ENCODE measurements at places on chromosomes 16 and 17.
A peak's percentile ranks its signal among the peaks of the same experiment; 100 is the strongest.

GRCh38 chr17:34368196-34368945, 5.3 kb upstream of the CCL1 start:
- ATAC-seq, result no peak

- ATAC-seq, result peak; percentile 60
Observed at GRCh38 chr17:44338702-44339101, 6.4 kb upstream of the GRN start.

DNA sequence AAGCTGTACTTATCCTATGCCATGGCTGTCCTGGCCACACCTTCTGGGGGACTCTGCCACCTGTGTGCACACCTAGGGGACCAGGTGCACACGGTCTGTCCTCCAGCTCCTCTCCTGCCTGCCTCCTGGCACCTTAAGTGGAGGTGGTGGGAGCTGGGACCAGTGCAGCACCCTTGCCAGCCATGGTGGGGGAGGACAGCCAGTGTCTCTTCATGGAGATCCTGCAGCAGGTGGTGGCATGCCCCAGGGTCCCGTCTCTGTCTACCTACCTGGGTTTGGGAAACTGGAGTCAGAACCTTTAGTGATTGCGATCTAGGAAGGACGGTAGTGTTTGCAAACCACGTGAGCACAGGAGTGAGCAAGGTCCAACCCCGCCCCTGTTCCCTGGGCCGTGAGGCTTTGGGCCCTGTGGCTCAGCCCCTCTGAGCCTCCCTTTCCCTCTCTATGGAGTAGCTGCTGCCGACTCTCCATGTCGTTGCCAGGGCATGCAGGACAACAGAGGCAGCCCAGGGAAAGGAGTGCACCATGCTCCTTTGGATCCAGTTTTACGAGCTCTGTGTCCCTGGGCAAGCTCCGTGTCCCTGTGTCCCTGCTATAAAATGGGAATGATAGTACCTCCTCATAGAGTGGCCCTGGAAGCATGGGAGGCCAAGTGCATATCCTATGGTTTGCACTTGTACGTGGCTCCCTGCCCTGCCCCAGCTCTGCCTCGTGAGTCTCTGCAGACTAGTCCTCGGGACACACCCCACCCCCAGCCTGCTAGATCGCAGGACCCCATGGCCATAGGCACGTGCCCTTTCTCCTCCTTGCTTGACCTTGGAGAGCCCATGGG, 7.1 kb downstream of the ADGRG1 start:
- ATAC-seq, result no peak

DNA sequence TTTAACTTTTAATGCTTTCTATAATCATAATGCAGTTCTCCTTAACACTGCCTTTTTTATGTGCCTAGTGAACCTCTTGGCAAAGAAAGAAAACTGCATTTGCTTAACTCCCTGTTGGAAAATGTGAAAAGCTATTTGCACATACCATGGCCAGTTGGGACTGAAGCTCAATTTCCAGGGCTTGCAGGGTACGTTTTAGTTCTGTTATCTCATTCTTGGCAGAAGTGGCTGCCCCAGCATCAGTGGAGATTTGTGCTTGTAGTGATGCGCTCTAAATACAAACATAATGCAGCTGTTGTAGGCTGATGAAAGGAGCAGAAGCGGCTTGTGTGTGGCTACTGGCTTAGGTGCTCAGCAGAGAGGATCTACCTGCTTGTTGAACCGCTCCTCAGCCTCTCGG, 3.7 kb downstream of the KRT24 start:
- ATAC-seq, result no peak

DNA sequence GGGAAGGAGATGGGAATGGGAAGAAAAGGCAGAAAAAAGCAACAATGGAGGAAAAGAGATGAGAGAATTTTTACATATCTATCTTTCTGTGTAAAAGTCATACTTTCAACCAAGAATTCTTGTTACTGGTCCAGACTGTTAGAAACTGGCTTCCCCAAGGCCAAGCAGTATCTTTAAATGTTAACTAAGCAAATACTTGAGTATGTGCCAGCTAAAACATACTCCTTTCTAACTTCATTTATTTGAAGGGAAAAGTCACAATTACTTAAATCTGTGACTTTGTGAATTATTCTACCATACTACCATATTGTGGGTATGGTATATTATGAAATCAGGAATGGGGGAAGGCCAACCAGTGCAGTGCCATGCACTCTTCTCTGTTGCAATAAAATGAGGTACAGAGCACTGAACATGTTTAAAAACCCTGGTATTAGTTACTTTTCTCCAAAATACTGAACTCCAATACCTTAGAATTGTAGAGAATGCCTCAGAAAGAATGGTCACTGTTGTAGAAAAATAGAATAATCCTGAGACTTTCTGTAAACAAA, 92.3 kb upstream of the C17orf78 start:
- ATAC-seq, result no peak

DNA sequence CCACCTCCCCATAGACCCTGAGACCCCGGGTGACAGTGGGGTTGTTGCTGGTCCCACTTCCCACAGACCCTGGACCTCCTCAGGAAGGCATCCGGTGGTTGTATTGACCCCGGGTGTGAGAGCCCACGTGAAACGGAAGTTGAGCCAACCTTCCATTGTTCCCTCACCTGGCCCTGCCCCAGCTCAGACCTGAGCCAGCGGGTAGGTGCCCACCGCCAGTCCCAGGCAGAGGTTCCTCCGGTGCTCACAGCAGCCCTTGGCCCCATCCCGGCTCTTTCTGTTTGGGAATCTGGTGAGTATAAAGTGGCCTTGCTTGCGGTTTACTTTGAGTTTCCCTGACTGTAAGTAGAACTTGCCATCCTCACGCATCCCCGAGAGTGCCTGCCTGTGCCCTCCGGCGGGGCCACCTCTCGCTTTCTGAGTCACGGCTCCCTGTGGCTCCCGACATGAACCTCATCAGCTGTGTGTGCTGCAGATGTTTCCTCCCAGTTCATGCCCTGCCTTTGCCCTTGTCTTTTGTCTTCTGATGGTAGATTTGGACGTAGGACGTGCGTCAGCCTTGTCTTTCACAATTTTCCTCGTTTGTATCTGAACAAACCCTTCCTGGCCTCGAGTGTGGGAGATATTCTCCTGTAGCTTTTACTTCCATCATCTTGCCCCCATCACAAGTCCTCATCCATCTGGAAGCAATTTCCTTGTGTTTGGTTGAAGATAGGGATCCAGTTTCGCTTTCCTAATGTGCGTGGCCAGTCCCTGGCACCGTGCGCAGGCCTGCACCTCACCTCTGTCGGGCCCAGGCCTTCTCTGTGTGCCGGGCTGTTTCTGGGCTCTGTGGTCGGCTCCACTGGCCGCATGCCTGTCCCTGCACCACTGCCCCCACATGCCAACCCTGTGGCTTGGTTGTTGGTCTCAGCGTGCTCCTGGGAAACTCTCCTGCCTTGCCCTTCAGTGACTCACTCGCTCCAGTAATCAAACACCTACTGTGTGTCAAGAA, 76.0 kb downstream of the METRNL start:
- no peak for ATAC-seq

- ATAC-seq, result no peak
Observed at GRCh38 chr17:57993471-57994365, 5.7 kb upstream of the VEZF1 start.

DNA sequence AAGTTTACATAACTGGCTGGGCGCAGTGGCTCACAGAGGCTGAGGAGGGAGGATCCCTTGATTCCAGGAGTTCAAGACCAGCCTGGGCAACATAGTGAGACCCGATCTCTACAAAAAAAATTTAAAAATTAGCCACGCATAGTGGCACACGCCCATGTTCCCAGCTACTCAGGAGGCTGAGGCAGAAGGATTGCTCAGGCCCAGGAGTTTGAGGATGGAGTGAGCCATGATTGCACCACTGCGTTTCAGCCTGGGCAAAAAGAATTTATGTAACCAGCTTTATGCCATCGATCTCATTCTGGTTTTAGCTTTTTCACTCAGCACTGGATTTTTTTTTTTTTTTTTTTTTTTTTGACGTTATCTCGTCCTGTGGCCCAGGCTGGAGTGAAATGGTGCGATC, 9.1 kb upstream of the CD300E start:
- no peak for ATAC-seq

- no peak for ATAC-seq
Observed at GRCh38 chr17:21239680-21240368, 13.4 kb downstream of the NATD1 start.

- no peak for ATAC-seq
Observed at GRCh38 chr16:88943131-88943664, 33.8 kb downstream of the CBFA2T3 start.
